ENCODE measurements at places on chromosomes 13 and 19.

DNA sequence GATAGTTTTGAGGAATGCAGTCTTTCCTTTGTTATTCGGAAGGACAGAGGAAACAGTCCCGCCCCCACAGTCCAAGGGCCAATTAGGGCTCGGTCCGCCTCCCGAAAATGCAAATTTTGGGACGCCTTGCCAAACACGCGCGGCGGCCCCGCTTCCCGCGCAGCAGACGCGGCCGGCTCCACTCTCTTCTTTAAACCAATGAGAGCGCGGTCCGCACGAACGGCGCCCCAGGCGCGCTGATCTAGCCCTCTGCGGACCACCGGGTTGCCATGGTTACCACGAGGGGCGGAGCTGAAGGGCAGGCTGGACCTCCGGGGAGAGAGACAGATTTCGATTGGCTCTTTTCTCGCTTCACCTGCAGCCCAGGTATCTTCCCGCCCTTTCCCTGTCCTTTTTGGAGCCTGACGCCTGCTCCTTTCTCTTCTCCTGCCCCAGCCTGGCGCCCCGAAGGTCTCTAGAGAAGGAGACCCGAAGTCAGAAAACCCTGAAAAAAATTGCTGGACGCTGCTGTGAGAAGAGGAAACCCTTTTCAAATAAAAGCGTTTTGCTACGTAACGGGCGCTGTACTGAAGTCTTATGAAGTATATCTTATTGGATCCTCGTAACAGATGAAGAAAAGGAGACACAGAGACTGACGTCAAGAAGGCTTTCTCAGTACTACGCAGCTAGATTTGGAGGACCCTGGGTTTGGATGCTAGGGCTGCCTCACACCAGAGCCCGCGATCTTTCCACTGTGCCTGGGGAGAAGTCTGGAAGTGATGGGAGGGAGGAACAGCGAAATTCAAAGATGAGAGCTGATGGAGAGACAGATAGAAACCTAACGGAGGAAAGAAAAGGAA is 2.0 kb downstream of the PTH2 start:
- DNase-seq = no peak

DNA sequence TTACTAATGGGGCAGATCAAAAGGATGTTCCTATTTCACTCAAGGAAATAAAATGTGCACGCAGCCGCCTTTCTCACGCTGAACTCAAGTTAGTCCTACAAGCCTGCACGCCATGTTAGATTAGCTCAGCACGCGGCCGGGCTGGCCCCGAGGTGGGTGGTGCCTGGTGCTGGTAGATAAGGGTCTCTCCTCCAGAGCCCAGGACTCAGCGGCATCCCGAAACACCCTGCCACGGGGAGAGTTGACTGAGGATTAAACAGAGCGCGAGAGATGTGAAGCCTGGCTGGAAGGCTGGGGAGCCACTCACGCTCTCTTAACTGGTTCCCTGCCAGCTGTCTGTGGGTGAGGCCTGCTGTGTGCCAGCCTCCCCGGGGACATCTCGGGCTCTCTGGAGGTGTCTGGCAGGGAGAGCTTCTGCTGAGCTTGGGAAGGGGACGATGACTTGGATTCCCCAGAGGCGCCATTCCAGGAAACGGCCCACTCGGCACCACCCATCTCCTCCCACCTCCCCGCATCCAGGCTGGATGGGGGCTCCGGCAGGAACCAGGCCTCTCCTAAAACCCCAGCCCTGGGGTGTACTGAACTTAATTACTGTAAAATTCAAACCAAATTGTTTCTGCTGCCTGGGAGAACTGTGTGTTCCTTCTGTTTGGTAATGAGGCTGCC is 122.2 kb downstream of the KDM4B start:
- DNase-seq = no peak

DNA sequence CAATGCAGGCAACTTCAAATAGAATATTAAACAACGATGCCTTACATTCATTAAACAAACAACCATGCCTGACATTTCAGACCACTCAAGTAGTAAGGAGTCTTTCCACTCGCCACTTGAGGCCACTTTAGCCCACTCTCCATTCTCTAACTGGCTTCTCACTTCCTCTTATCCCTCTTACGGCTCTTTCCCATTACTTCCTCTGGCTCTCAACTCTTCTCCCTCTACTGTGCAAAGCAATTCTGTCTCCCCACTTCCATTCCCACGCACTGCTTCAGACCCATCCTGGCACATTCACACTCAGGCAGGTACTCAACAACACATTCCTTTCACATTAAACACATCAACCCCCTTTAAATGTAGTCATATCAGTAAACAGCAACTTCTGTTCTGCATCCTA is 229.8 kb upstream of the IPO5 start:
- no peak for DNase-seq

GRCh38 chr19:58572026-58572817 is 913 bp downstream of the MZF1 start:
- DNase-seq = no peak

DNA sequence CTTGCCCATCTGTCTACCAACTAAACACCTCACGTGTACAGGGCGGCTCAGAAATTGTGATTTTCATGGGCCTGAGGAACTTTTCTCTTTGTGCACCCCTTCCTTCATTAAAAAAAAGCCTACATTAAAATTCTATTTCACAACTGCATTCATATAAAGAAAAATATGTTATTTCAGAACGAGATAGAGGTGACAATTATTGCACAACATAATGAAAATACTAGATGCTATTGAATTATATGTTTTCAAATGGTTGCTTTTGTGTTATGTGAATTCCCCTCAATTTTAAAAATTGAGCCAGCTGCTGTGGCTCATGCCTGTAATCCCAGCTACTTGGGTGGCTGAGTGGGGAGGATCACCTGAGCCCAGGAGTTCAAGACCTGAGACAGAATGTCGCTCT is 5.2 kb downstream of the SLC1A6 start:
- DNase-seq = no peak

DNA sequence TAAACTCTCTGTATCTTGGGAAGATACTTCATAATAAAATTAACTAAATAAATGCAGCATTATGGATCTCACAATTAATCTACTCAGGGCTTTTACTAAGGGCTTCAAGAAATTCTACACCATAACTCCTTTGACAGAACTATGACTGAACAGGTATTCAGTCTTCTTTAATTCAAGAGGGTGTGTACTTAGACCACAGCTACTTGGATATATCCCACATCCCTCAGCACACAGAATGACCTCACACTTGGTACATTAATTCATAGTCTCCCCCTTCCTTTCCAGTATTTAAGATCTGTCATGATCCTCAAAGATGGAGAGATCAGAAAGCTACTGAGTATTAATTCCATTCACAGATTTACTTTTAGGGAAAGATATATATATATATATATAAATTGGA is 11.6 kb downstream of the DIAPH3 start:
- DNase-seq = no peak

GRCh38 chr19:49689133-49690078 is at the start of gene ADM5:
TSS of gene ADM5 (plus strand) at chr19:49689594. CDS start at chr19:49689838, 244 bp downstream.
- no peak for DNase-seq

- DNase-seq = no peak
Observed at GRCh38 chr13:26756961-26757360, 3.6 kb downstream of the GPR12 start.

DNA sequence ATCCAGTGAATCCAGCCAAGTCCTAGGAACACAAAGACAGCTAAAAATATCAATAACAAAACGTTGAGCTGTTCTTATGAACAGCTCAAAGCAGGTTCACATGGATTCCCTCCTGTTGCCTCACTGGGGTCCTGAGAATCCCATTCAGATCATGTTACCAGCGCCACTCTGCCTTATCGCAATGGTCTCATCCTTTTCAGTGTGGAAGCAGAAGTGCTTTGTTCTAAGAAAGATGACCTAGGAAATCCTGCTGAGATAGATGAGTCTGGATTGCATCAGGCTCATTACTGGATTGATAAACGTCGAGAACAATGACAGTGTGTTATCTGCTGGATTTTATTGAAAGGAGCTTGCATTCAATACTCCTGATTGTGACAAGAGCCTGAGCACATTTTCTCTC is 87.0 kb downstream of the SLAIN1 start:
- DNase-seq = no peak

- DNase-seq = no peak
Observed at GRCh38 chr13:59766236-59766635, 397.5 kb downstream of the DIAPH3 start.

DNA sequence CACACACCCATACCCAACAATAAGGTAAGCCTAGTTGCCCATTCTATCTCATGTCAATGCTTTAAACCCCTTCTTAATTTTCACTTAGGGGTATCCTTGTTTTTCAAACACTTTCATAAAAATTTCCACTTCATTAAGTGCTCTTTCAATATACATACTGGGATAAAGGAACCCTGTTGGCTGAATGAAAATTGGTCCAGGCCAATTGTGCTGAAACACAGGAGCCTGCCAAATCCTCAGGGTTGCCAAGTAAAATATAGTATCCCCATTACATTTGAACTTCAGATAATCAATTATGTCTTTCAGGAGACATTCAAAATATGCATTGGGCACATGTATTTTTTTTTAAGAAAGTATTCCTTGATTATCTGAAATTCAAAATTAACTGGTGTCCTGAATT is 1131.1 kb downstream of the SLITRK1 start:
- no peak for DNase-seq

- DNase-seq = no peak
Observed at GRCh38 chr13:32984857-32985626, 31.2 kb upstream of the KL start.

DNA sequence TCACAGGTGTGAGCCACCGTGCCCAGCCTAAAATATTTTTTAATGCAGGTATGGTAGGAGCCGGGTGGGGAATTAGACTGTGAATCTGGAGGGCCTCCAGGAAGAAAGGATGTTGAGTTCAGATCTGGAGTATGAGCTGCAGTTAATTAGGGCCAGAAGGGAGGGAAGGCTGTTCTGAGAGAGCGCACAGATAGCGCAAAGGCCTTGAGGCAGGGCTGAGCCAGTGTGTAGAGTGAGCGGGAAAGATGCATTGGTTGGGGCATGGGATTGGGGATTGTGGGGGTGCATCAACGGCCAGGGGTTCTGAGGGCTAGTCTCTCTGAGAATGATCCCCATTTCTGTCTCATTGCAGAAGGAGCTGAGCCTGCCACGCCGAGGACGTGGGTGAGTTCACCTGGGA is 9.7 kb downstream of the MAST3 start:
- no peak for DNase-seq

DNA sequence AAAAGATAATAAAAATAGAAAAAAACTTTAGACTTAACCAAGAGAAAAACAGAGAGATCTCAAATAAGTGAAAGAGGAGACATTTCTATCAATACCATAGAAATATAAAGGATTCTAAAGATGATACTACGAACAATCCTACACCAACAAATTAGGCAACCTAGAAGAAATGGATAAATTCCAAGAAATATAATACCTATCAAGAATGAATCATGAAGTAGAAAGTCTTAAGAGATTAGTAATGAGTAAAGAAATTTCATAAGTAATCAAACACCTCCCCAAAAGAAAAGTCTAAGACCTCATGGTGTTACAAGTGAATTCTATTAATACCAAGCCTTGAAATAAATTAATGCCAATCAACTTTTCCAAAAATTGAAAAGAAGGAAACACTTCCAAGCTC is 1584.5 kb upstream of the MIR17HG start:
- DNase-seq = no peak

DNA sequence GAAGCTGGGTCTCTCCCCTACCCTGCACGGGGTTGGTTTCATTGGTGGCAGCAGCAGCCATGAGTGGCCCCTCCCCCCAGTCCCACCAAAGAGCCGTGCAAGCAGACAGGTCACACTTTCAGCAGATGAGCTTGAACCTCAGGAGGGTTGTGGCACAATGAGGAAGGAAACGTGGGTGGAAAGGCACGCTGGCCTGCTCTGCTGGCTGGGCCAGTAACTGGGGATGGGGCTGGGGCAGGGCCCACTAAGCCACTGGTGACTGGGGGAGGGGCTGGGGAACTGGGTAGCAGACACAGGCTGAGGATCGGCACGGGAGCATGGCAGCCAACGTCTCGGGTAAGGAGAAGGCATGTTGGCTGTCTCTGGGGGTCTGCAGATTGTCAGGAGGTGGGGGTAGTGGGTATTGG is at the start of gene P2RY11:
TSS of gene P2RY11 (plus strand) at position 289 of the 407 bp plus-strand sequence. CDS start at position 318, 29 bp downstream.
- no peak for DNase-seq

DNA sequence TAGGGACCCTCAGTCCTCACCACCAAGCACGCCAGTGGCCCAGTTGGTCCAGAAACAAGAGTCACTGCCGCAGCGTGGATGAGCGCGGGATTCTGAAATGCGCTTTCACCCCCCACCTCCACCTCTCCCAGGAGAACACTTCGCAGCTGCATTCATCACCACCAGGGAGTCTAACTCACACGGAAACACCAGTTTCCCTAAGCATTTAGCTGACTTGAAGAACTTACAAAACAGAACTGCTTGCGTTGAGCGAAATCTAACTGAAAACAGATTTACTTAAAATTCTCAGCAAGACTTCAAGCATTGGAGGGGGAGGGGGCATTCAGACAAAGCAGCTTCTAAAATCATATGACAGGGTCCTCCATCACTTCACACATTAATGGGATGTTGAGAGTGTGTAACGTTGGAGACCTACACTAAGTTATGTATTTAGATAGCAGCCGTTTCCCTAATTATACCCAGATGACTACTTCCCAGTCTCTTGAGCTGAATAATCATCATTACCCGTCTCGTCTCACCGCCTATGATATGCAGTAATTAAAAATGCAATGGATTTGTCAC is 258.2 kb upstream of the IRS2 start:
- DNase-seq = no peak

DNA sequence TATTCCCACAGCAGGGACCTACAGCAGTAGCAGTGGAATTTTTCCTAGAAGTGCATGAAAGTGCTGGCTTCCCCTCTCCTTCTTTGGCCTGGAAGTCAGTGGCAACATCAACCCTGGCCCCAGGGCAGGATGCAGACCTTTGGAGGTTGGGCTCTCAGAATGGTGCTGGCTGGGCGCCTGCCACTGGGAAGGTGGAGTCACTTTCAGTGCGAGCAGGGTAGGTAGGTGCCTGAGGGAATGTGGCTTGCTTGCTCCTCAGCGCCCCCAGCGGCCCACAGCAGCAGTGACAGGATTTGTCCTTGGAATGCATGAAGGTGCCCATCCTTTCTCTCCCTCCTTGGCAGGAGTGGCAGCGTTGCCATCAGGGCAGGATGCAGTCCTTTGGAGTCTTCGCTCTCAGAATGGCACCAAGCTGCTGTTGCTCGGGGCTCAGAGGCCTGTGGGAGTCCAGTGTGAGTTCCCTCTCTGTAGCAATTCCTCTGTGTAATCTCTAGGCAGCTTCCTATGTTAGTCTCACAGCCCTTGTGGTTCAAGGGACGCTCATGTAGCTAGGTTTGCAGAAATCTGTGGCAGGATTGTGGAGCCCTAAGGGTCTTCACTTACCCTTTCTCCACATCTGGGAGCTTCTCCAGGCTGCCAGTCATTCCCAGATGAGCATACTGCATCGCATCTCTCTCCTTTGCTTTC is 354.4 kb upstream of the DACH1 start:
- DNase-seq = no peak
